ENCODE measurements at places on chromosomes 1 and 21.

GRCh38 chr1:80639777-80640533, 1160.8 kb upstream of the ADGRL2 start:
- DNase-seq: no peak

DNA sequence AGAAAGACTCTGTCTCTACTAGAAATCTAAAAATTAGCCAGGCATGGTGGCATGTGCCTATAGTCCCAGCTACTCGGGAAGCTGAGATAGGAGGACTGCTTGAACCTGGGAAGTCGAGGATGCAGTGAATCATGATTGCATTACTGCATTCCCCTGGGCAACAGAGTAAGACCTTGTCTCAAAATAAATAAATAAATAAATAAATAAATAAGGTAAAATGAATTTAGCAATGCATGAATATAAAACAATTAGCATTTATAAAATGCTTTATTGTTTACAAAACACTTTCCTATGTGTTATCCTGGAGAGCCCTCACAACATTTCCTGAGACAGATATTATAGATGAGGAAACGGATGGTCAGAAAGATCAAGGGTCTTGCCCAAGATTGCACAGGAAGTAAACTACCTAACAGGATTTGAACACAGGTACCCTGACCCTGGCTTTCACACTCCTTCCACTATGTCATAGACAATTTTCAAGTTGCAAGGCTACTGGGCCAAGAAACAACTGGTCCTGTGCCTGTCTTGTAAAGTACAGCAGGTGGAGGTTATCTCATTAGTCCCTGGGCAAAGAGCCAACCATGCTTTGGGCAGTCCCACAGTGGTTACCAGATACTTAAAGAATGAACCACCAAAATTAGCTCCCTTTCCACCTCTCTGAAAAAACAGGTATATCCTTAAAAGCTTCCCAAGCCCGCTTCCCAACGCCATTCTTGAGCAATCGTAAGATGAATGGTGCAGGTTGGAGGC, 15.4 kb upstream of the VSIG8 start:
- DNase-seq: no peak

GRCh38 chr21:42426876-42427480, 23.3 kb downstream of the UBASH3A start:
- DNase-seq: no peak

DNA sequence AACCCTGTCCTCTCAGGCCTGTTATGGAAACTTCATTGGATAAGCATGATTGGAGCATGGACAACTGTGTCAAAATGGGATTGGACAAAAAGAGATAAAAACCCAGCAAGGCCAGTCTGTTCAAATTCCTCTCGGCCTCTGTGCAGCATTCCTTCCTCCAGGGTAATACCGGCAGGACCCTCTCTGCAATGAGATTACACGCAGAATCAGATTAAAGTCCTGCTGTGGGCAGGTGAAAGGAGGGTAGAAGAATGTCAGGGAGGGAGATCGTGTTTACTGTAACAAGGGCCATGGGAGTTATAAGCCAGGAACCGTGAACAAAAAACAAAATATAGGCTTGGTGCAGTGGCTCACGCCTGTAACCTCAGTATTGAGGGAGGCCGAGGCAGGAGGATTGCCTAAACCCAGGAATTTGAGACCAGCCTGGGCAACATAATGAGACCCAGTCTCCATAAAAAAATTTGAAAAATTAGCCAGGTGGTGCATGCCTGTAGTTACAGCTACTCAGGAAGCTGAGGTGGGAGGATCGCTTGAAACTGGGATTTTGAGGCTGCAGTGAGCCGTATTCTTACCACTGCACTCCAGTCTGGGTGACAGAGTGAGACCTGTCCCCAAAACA, 5.6 kb upstream of the EFHD2 start:
- DNase-seq: no peak

GRCh38 chr1:227777156-227777555, 38.3 kb upstream of the PRSS38 start:
- DNase-seq: no peak

DNA sequence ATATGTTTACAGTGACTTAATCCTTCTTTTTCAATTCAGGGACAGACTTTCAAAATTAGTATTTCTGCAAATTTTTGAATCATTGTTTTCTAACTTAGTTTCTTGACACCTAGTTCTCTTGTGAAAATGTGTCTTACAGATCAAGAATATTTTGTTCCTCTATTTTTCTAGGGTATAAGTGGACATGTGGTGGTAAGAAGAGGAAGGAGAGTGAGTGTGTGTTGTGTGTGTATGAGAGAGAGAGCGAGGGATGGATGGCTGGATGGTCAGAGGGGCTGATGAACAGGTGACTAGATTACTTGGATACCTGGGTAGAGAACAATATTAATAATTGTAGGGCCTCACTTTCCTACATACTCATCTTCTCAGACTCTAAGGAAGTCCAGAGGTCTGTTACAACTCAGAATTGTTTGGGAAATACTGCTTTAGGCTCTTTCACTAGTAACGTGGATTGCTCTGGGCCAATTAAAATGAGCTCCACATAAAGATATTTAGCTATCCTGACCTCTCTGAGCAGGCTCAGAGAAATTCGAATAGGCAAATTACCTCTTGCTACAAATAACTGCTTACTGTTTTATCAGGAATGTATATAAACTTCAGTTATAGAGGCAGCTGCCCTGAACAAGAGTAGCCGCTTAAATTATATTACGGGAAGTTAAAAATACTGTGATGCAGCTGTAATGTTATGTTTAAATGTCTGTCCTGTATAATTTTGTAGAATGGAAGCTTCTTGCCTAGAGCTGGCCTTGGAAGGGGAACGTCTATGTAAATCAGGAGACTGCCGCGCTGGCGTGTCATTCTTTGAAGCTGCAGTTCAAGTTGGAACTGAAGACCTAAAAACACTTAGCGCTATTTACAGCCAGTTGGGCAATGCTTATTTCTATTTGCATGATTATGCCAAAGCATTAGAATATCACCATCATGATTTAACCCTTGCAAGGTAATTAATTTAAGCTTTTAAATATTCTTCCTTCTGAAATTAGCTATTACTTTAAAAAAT, 19.7 kb downstream of the GPSM2 start:
- no peak for DNase-seq

DNA sequence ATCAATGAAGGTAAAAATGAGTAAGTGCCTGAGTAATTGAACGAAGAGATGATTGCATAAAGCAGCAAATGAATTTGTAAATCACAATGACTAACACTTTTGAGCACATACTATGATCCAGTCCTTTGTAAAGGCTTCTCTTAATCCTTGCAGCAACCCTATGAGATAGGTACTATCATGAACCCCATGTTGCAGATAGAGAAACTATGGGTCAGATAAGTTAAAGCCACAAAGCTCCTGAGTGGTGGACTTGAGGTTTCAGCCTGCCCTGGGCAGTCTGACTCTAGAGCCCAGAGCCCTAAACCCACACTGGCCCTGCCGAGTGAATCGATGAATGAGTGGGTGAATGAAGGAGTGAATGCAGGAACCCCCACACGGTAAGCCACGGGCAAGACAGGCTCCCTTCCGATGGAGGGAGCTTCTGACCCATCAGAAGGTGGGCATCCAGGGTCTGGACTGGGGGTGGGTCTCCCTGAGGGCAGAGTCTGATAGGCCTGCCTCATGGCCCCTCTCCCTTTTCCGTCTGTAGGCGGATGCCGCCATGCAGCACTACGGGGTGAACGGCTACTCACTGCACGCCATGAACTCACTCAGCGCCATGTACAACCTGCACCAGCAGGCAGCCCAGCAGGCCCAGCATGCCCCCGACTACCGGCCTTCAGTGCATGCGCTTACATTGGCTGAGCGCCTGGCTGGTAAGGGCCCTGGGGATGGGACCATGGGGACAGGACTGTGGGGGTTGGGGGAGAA, 17.0 kb downstream of the DMBX1 start:
- DNase-seq: no peak

GRCh38 chr21:44614161-44614631, 2.3 kb downstream of the KRTAP10-8 start:
- no peak for DNase-seq

GRCh38 chr1:199041173-199041914, 402.5 kb downstream of the PTPRC start:
- DNase-seq: no peak

GRCh38 chr1:43992232-43992995, 1.0 kb downstream of the CCDC24 start:
- DNase-seq: no peak

GRCh38 chr1:151267760-151268159, 13.2 kb downstream of the PSMD4 start:
- no peak for DNase-seq

- DNase-seq: no peak
These were observed 32.1 kb upstream of the TTC34 start for GRCh38 chr1:2833454-2834145.

DNA sequence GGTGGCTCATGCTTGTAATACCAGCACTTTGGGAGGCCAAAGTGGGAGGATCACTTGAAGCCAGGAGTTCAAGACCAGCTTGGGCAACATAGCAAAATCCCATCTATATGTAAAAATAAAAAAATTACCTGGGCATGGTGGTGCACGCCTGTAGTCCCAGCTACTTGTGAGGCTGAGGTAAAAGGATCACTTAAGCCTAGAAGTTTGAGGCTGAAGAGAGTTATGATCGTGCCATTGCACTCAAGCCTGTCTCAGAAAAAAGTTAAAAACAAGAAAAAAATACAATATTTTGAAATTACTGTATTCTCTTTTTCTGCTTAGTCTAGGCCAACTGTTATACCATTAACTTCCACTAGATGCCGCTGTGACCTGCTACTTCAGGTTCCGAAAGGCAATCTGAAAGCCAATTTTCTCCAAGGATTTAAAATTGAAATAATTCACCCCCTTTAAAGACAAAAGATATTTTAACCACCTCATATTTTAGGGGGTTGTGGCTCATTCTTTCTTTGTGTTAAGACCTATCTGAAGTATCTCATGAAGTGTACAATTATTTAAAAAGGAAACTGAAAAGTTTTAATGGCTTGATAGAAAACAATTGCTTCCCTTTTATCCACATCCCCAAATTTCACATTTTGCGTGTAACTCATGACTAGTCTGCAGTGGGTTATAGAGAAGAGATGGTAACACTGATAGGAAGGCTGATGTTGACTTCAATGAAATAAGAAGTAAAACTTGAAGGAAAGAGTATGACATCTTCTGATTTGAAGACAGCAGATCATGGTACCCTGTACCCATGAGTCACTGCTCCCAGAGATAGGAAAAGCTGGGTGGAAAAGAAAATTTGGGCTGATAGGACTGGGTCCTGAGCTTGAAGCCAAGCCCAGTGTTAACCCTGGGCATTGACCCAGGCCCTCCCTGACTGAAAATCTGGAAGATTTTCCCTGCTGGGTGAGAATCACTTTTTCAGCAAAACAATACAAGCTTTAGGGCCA, 24.4 kb upstream of the CLDN14 start:
- no peak for DNase-seq

GRCh38 chr21:43956670-43957035, 55.5 kb upstream of the TRAPPC10 start:
- no peak for DNase-seq

DNA sequence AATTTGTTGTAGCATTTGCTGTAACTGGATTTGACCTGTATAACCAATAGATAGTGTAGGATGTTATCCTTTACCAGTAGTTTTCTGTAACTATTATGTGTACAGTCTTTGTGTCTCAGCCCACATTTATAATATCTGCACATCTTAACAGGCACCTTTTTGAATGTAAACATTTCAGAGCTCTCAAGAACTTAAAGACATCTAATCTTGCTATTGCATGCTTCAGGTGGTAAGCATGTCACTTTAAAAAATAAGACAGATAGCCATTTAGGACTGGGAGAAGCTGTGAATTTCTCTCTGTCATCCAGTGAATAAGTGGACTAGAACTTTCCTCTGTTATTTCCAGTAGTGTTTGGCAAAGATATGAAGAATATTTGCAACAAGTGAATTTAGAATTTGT, 22.6 kb upstream of the GPR52 start:
- no peak for DNase-seq

- DNase-seq: no peak
These were observed 44.4 kb downstream of the ATP2B4 start for GRCh38 chr1:203671047-203671446.

DNA sequence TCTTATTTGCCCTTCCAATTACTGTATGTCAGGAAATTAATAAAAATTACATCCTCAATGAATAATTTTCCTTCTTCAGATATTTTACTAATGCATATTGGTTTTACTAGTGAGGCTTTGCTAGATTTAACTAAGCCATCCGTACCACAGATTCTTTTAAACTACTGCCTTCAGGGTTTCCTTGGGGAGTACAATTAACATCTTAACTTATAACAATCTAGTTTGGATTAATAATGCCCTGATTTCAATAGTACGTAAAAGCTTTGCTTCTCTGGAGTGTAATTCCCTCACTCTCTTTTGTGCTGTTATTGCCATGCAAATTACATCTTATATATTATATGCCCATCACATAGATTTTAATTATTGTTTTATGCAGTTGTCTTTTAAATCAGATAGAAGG, 24.3 kb upstream of the F3 start:
- no peak for DNase-seq

DNA sequence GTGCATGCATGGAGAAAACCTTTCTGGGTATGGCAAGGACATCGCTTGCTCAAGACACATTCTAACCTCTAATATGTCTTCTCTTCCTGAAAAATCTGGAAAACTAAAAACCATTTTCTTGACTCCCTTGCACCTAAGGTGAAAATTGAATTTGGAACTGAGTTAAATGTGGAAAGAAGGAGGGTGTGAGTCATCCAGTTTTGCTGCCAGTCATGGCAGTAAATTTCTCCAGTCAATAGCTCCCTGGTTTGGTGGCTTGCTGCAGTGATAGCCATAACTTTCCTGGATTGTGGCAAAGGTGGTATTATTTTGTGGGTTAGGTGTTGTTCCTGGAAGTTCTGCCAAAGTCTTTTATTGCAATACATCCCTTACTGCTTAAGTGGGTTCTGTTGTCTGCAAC, 2.5 kb downstream of the ZCCHC17 start:
- no peak for DNase-seq

DNA sequence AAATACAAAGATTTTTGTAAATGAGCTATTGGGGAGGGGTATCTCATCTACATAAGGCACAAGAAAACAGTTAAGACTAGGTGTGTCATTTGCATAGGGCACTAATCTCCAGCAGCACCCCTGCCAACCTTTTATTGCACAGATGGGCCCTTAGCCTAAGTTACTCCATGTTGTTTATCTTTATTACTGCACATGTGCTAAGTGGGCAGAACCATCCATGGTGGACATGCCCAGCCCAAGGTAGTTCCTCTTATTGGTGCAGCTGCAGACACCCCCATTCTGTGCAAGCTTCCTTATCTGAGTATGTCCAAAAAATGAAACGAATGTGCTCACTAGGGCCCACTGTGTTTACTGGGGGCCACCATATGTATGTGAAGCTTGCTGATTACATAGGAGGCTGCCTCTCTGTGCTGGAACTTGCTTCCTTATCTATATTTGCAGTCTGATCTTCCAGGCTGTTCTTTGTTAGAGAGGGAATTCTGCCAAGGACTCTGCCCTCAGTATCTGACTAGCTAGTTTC, 77.3 kb upstream of the NEK7 start:
- no peak for DNase-seq

DNA sequence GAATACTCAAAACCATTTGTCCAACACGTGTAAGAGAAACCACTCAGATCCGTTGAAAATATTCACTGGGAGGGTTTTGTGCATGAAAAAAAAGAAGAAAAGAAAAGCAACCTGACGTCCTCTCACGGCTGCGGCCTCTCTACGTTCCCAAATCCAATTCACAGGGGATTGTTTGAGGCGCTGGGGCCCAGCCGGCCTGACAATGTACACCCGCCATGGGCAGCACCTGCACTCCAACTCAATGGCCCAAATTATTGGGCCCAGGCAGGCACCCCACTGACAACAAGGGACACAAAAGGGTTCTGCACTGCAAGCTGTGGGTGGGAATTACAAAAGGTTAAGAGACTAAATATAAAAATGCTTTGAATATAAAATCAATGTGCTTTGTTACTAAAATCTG, 41.5 kb downstream of the MORN1 start:
- no peak for DNase-seq

All from cortex of kidney (tissue), 1 donor.